ENCODE measurements at places on chromosomes 3 and 15. TPM values are rescaled to one million over a fixed set of nuclear protein-coding genes. Genes with fewer than 3 reads are reported as not detected.

SAMMSON gene
- not detected for total RNA-seq

SCG5 gene
- 3.5 TPM for total RNA-seq

DNA sequence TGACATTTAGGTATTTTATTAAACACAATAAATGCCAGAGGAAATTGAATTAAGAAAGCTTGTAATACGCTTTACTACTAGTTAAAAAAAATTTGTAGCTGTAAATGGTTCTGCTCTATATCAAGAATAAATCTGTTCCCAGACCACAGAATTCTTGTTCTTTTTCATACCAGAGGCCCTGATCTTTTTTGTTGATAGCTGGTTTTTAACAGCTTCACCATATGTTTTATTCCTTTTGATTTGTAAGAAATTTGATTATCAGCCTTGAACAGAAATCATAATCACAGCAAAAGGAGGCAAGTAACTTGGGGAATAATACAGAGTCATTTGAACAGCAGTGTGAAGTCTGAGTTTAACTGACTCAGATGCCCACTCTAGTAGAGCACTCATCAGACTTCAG lies 202.7 kb downstream of the CNTN4 start:
- DNase-seq = no peak

GRCh38 chr3:12907296-12907695 lies 65.9 kb upstream of the RPL32 start:
- DNase-seq = no peak

GRCh38 chr15:86317384-86317740 lies 237.7 kb downstream of the AGBL1 start:
- DNase-seq = no peak

- peak; percentile 67 for DNase-seq
These were observed 3.2 kb downstream of the ZDHHC19 start for GRCh38 chr3:196207833-196208607.

PAQR5 gene
- total RNA-seq = 0.07 TPM

DNA sequence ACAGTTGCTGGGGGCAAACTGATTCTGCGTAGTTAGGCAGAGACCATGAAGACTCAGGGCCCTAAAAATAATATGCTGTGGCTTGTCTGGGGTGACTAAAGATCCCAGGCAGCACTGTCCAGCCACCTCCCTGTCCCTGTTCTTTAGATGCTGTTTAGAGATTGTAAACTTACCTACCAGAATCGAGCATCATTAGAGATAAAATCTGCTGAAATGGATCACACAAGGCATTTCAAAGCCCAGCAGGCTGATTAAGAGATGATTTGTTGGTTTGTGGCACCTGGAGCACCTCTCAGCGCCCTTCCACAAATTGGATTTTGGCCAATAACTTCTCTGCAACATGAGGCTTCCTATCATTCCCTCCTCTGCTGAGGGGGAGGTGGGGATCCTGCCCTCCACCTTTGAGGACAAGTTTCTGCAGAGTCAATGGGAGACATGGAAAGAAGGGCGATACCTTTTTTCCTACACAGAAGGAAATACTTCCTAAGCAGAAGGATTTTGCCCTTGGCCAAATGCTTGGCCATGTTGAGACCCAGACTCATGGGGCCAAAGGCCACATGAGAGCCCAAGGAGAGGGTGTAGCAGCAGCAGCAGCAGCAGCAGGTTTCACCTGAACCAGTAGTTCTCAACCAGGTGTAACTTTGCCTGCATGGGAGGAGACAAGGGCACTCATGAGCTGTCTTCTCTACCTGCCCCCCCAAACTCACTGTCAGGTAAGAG lies 37.5 kb downstream of the SEMA5B start:
- DNase-seq = no peak

DNA sequence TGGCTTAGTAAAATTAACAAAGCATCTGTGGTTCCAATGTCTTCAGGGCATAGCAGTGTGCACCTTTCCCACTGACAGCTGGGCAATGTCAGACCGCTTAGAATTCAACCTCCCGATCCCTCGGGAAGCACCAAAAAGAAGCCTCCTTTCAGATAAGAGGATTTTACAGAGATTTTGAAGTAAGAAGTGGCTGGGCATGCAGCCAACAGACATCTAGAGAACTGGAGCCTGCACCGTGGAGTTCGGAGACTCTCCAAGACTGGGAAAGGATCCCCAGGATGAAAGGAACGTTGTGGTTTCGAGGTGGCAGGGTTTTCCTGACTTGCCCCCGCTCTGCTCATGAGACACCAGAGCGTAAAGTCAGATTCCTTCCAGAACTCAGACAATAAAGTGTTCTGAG lies 5.3 kb downstream of the FAM174B start:
- no peak for DNase-seq

DNA sequence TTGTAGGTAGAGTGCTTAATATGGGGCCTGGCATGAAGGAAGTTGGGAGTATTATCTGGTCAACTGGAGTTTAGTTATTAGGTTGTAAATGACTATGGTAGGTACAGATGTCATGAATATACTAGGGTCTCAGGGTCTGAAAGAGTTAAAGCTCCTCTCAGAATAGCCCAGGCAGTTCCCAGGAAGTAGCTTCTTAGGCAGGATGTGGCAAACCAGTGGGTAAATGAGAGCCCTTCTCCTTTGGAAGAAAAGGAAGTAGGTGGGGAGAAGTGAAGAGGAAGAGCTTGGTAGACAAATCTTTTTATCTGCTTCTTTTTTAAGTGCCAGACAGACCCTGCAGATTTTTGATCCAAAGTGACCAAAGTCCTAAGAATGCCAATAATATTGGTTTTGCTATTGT lies 24.5 kb downstream of the MAP2K1 start:
- DNase-seq = no peak

PLCH1 gene
- total RNA-seq = 1.1 TPM

GRCh38 chr3:80384811-80385210 lies 617.0 kb upstream of the ROBO1 start:
- DNase-seq = no peak

- DNase-seq = no peak
These were observed 105.7 kb downstream of the PPP2R3A start for GRCh38 chr3:136070953-136071949.

NANOGP8 gene
- total RNA-seq = not detected

ARL14 gene
- not detected for total RNA-seq

NR2E3 gene
- not detected for total RNA-seq

DNA sequence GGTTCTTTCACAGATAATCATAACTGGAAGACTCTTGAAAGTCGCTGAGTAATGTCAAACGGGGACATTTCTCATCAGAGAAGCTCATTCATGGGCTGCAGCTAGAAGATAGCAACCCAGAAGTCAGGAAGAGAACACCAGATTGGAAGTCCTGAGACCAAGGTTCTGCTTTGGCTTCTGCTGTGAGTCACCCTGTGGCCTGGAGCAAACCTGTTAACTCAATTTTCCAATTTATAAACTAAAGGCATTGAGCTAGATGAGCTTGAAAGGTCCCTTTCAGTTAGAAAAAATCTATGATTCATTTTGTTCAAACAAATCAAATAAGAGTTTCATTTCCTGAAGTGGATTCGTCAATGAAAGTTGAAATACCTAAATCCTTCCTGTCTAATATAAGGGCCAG lies 402.2 kb downstream of the EPHB1 start:
- no peak for DNase-seq

DNA sequence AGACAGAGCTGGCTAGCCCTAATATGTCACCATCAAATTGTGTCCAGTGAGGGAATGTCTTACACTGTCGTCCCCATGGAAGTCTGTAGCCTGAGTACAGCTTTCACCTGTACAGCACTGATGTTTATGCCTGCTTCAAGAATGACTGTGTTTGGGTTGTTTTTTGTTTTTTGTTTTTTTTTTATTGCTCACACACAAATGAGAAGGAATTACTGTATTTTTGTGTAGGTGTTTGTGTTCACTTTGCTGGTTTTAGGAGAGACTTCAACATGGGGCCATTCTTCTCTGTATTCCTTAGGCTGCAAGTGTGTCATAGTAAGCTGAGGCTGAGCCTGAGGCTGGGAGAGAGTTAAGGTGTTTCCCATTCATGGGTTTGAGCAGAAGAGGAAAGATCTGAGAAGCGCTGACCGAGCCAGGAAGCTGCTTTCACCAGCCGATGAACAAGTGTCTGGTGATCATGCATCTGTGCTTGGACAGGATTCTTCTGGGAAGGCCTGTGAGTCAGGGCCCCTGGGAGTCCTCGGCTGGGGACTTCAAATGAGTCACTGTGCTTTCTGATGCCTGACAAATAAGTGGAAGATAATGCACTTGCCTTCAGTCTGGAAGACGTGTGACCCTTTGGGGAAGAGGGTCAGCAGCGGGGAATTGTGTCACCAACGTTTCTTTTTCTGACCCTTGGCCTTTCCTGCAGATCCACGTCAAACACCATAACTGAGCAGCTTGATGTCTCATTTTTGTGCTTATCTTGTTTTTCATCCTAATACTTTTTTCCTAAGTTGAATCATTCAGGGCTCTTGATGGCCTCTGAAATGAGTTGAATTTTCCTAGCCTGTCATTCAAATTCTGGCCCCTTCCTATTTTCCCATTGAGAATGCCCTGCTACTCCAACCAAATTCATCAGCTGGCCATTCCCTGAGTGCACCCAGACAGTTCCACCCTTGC lies 36.7 kb upstream of the ZBTB38 start:
- no peak for DNase-seq
